ENCODE measurements at places on chromosomes 16 and 17.

GRCh38 chr17:9672266-9672665 is 26.9 kb downstream of the USP43 start:
- no peak for DNase-seq

- DNase-seq: no peak
Observed at GRCh38 chr16:84572096-84572495, 45.8 kb downstream of the COTL1 start.

- no peak for DNase-seq
Observed at GRCh38 chr16:70399381-70399780, 39.5 kb downstream of the ST3GAL2 start.

DNA sequence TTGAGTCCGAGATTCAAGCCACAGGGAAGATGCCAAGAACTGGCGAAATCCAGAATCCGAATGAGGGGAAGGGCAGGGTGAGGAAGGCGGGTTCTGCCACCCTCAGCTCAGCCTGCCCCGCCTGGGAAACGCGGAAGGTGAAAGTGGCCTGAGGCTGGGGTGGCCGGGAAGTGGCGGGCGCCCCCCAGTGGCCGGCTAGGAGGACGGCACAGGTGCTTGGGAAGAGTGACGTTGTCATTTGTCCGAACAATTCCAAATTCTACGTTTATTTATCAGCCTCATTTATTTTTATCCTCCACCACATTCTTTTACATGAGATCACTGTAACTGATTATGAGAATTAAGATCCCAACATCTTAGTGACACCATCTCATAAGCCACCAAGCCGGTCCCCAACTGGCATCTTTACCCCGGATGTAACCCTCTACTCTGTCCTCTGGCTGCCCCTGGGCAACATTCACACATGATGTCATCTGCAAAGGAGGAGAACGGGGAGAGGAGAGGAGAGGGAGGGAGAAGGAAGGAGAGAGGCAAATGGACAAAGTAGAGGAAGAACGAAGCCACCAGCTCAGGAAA is 21.3 kb downstream of the SRCIN1 start:
- no peak for DNase-seq

DNA sequence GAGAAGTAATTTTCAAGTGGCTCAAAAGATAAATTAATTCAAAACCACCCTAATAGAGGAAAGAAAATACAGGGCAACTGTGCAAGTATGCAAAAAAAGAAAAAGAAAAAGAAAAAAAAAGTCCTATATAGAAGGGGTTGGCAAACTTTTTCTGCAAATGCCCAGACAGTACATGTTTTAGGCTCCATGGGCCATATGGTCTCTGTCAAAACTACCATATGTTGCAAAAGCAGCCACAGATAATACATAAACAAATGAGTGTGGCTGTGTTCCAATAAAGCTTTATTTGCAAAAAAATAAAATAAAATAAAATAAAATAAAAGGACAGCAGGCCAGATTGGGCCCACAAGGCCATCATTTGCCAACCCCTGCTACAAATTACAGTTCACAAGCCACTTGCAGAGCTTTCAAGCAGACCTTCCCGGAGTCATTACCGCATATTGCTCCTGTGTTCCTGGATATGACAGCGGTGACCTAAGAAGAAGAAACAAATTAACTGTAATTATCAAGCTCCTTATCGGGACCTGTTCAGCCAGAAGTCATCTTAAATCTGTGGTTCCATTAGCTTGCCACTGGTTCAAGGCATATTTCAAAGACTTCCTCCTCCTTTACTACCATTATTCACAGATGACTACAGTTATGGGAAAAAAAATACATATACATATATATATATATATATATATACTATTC is 15.9 kb downstream of the ZC3H7A start:
- no peak for DNase-seq

GRCh38 chr17:10705727-10706126 is 8.3 kb downstream of the ADPRM start:
- DNase-seq: no peak

- DNase-seq: no peak
Observed at GRCh38 chr17:79793924-79794304, 3.0 kb downstream of the CBX8 start.

DNA sequence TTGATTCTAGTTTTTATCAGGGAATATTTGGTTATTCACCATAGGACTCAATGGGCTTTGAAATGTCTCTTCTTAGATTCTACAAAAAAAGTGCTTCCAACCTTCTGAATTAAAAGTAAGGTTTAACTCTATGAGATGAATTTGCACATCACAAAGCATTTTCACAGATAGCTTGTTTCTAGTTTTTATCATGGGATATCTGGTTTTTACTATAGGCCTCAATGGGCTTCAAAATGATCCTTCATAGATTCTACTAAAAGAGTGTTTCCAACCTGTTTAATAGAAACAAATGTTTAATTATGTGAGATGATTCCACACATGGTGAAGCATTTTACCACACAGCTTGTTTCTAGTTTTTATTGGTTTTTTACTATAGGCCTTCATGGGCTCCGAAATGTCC is 560.7 kb downstream of the KCNJ18 start:
- no peak for DNase-seq

DNA sequence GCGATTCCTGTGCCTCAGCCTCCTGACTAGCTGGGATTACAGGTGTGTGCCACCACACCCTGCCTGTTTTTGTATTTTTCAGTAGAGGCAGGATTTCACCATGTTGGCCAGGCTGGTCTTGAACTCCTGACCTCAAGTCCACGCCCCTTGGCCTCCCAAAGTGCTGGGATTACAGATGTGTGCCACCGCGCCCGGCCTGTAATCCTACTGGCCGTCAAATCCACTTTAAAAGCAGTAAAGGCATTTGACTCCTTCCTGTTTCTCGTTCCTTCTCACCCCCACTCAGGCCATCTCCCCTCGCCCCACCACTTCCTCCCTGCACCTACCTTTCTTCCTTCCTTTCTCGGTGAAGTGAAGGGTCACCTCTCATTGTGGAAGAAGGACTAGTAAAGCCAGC is 69.4 kb upstream of the CREBBP start:
- no peak for DNase-seq

DNA sequence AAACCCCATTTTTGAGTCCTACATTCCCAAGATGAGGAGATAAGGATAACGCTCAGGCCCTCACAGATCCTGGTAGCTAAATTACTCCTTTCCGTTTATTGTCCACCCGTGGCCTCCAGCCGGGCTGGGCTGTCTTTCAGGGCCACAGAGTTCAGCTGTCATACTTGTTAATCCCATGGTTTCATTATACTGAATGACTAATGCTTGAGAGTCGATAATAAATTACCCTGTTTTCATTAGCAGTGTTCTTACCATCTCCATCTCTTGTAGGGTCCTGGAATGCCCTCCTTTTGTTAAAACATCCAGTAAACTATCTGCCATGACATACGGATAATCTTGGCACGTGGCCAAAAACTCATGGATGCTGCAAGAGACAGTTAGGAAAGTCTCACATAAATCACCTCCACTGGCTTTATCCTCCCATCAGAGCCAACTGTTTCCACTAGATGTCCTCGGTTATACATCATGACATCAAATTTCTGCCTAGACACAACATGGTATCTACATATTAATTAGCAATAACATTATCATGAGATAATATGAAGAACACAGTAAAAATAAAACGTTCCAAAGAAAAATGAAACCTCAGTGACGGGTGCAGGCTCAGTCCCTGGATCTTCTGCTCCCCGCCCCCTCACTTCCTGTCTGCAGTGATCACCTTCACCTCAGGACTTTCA is 45.3 kb downstream of the BRD7 start:
- no peak for DNase-seq

DNA sequence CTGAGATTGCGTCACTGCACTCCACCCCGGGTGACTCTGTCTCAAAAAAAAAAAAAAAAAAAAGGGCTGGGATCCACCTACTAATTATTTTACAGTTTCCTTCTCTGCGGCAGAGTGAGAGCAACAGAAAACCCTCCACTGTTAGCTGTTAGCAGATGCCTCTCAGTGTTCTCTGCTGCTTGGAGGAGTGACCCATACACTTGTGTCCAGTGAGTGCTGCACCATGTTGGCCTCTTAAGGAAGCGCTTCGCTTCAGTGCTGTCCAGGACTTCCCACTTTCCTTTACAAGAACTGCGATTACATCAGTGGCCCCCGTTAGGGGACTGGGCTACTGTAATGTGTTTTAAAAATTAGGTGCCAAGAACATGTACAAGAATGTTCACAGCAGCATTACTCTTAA is 18.4 kb upstream of the CLEC18B start:
- no peak for DNase-seq

DNA sequence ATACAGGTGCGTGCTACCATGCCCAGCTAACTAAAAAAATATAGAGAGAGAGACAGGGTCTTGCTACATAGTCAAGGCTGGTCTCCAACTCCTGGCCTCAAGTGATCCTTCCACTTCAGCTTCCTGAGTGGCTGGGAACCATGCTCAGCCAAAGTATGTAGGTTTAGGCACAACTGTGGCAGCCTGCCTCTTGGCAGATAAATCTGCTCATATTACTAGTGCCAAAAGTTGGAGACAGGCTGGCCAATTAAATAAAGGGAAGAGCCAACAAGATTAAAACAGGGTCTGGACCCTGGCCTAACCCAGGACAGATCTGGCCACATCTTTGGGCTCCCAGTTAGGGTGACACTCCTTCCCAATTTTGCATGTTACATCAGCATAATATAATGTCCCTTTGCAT is 151.7 kb downstream of the CBLN1 start:
- DNase-seq: no peak

DNA sequence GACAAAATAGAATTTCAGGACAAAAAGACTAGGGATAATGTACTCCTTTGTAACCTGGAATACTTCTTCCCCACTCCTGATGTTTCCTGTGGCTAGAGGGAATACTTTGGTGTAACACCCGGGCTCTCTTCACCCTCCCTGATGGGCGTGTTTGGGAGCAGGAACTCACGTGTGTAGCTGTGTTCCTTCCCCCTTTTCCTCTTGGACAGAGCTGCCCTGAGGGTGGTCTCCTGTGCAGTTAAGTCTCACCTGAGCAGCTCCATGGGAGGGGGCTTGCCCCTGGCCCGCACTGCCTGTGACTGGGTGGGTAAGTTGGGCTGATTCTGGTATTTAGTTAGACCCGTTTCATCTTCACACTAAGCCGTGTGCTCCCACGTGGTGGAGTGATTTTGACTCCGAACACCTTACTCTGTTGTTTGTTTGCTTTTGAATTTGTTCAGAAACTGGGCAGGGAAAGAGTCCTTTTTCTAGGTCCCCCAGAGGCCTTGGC is 87.9 kb downstream of the OR1D5 start:
- DNase-seq: no peak

DNA sequence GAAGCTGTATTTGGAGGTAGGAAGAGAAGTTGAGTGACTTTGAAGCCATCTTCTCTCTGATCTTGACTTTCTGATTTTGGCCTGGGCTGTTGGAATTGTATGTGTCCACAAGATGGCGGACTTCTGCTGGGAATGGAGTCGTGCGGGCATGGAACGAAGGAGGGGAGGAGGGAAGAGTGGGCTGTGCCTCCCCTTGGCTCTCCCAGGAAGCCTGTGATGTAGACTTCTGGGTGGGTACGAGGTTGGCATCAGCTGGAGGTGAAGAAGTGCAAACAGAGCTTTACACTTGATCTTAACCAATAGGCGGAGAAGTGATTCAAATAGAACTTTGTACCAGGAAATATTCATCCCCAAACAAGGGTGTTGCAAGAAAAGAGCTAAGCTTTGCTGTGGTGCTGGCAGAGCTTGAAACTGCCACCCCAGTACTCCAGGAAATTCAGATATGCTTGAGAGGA is 7.4 kb upstream of the TMEM220 start:
- no peak for DNase-seq

DNA sequence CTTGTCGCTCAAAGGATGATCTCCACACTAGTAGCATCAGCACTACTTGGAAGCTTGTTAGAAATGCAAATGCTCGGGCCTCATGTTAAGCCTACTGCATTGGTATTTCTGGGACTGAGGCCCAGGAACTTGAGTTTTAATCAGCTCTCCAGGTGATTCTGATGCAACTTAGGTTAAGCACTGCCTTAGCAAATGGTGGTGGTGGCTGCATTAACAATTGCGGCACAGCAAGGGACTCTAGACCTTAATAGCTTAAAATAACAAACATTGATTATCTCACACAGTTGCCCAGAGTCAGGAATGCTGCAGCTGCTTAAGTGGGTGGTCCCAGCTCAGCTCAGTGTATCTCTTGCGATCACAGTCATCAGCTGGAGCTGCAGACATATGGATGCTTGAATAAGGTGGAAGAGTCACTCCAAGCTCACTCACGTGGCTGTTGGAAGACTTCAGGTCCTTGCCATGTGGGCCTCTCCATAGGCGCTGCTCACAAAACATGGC is 25.8 kb downstream of the HS3ST3A1 start:
- no peak for DNase-seq

- DNase-seq: no peak
Observed at GRCh38 chr16:9964426-9964825, 217.8 kb downstream of the GRIN2A start.

- DNase-seq: no peak
Observed at GRCh38 chr16:66862023-66862520, 17.9 kb downstream of the CA7 start.

- DNase-seq: no peak
Observed at GRCh38 chr16:30780021-30780420, 7.0 kb downstream of the ZNF629 start.

- no peak for DNase-seq
Observed at GRCh38 chr17:50207315-50207714, 5.9 kb upstream of the COL1A1 start.

- DNase-seq: no peak
Observed at GRCh38 chr17:59565171-59565958, at the start of gene DHX40. Gene DHX40, plus strand, starts transcription at chr17:59565610. Its CDS starts 62 bp downstream, at chr17:59565672.

- DNase-seq: no peak
Observed at GRCh38 chr17:4562015-4562969, 1.9 kb upstream of the GGT6 start.

DNA sequence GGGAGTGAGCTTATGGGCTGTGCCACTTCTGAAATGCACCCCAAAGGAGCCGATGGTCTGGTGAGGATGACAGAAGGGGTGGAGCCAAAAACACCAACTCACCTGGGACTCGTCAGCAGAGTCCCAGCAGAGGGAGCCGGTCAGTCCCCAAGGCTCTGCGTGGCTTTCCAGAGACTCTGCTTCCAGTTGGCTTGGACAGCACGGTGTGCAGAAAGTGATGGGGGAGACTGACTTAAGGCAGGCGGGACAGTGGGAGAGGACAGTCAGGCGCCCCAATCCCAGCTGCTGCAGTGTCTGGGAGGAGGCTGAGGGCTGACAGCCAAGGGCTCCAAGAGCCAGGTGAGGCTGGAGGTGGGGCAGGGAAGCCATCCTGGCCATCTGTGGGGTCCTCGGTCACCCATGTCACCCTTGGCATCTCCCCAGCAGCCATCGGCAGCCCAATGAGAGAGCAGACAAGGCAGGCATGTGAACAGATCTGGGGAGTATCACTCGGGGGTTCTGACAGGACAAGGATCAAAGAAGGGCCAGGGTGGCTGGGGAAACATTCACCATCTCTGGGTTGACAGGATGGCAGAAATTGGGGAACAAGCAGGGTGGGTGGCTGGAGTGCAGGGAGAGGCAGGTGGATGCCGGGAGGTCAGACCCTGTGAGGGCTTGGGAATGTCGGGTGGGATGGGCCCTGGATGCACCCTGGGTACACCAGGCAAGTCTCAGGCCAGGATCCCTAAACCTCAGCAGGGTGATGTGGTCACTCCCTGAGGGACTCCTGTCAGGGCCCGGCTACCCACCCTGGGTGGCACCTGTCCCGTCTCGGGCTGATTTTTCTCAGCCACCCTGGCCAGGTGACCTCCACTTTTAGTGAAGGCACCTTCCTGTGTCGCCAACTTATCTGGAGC is 8.9 kb upstream of the KRTAP17-1 start:
- no peak for DNase-seq
